ENCODE measurements at places on chromosomes 3 and 15.

DNA sequence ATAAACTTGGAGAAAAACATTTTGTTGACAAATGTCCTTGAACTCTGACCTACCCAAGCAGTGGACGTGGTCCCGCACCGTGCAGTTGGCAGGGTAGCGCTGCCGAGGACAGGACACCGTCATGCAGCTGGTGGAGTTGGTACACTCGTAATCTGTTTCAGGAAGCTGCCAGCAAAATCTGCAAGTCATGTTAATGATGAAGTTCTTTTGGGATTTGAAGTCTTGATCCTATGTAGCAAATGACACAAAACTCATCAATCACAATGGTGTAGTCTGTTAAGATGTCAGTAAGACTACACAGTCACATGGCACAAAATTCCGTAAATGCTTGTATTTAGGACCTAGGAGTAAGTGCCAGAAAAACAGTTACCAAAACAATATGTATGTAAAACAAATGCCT lies 5.5 kb downstream of the TM2D3 start:
- DNase-seq = no peak

DNA sequence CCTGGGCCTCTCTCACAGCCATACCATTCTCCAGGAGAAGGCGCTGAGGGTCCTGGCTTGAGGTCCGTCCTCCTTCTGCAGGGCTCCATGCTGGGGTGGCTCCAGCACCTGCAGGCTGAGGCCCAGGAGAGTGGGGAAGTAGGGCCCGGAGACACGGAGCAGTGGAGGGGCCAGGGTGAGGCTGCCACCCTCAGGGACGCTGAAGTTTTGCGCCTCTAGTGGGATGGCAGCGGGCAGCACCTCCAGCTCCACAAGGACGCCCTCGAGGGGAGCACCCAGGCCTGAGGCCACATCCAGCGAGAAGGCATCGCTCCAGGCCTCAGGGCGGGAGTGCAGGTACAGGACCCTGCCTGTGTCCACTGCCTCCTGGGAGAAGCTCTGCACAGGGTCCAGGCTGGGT lies 27.5 kb downstream of the CSPG4 start:
- no peak for DNase-seq

- no peak for DNase-seq
Measured at GRCh38 chr15:77898811-77899730, 178.4 kb downstream of the TBC1D2B start.

GRCh38 chr15:80825361-80826030 lies 46.3 kb downstream of the CEMIP start:
- no peak for DNase-seq

- DNase-seq = no peak
Measured at GRCh38 chr3:37984051-37984450, 6.5 kb upstream of the VILL start.

GRCh38 chr3:146750196-146750595 lies 145.1 kb upstream of the PLSCR5 start:
- no peak for DNase-seq

Measured in activated CD4-positive, alpha-beta T cell treated with anti-CD3 and anti-CD28 coated beads for 4 hours (primary cell).